ENCODE measurements at places on chromosomes 16 and 17. TPM values are rescaled to one million over a fixed set of nuclear protein-coding genes. Genes with fewer than 3 reads are reported as not detected.

CNGB1 gene
- not detected for total RNA-seq

TNP2 gene
- not detected for total RNA-seq

GAN gene
- 11.9 TPM for total RNA-seq

PHOSPHO1 gene
- not detected for total RNA-seq

KRT31 gene
- total RNA-seq = not detected

SLC5A2 gene
- not detected for total RNA-seq

SLC43A2 gene
- 7.3 TPM for total RNA-seq

PDK2 gene
- total RNA-seq = 67.0 TPM

KRTAP9-8 gene
- not detected for total RNA-seq

KCNH4 gene
- not detected for total RNA-seq

RPL38 gene
- total RNA-seq = 762 TPM

ROGDI gene
- total RNA-seq = 16.1 TPM

NDRG4 gene
- 10.5 TPM for total RNA-seq

RRAD gene
- 0.89 TPM for total RNA-seq

AGRP gene
- not detected for total RNA-seq

CLEC19A gene
- not detected for total RNA-seq

SLC16A5 gene
- total RNA-seq = 7.6 TPM

TK2 gene
- total RNA-seq = 37.4 TPM

MIS12 gene
- 21.3 TPM for total RNA-seq

SBK1 gene
- total RNA-seq = 5.0 TPM

CLDN6 gene
- not detected for total RNA-seq

NPIPA5 gene
- 5.7 TPM for total RNA-seq

ZSWIM7 gene
- 20.3 TPM for total RNA-seq

HIRIP3 gene
- 11.5 TPM for total RNA-seq

RND2 gene
- total RNA-seq = 0.91 TPM

DHRS13 gene
- 10.7 TPM for total RNA-seq

TEKT5 gene
- 0.50 TPM for total RNA-seq
